Activated T-cell treated with anti-CD3 and anti-CD28 coated beads for 48 hours (primary cell): ENCODE measurements at places on chromosomes 2 and 18.

DNA sequence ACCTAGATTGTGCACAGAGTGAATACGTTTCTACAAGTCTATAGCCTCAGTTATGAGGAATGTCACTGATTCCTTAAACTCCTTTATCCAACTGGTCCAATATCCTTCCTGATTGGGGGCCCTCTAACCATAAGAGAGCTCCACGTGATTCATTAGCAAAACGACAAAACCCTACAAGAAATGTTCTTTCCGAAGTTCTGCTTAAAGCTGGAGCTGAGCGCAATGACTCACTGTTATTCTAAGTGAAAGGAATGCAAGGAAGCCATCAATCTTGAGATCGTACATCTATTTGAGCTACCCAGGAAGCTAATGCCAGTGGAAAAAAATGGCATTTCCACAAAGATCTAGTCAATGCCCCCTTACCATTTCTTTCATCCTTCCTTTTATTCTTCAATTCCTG, 354.9 kb upstream of the CDH20 start:
- no peak for DNase-seq

GRCh38 chr18:56461151-56461550, 177.2 kb downstream of the TXNL1 start:
- no peak for DNase-seq

GRCh38 chr2:24745825-24746224, 47.4 kb downstream of the PTRHD1 start:
- no peak for DNase-seq

DNA sequence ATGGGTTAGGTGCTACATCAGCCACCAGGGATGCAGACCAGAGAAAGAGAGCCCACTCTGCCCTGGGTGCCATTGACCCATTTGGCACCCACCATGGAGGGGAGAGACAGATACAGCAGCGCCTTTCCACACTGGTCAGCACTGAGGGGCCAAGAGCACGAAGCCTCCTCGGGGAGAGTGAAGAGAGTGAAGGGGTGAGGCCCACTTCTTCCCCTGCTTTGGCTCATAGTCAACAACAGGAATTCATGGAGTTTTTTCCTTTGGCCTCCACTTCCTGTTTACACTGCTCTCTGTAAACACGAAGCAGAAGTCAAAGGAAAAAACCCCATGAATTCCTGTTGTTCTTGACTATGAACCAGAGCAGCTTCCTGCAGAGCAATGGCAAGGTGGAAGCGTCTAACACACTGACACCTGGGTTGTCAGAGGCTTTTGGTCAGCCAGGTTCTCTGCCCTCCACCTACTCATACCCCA, 80.0 kb downstream of the CCDC93 start:
- no peak for DNase-seq

GRCh38 chr2:233832869-233833311, 21.4 kb downstream of the HJURP start:
- DNase-seq, result no peak

DNA sequence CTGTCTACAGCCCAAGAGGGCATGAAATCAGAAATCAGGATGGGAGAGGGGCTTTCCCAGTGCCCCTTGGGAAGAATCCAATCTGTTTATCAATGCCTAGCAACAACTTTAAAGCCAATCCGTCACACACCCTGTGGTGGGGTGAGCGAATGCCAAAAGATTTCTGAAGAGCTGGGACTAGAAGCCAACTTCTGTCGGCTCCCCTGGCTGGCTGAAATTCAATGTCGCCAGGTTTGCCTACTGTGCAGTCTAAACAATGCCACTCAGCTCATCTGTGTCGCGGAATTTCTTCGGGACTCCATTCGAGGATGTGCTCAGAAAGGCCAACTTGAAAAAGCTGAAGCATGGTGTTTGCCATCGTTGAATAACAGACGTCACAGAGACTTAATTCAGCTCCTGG, 31.5 kb upstream of the NCKAP5 start:
- no peak for DNase-seq

DNA sequence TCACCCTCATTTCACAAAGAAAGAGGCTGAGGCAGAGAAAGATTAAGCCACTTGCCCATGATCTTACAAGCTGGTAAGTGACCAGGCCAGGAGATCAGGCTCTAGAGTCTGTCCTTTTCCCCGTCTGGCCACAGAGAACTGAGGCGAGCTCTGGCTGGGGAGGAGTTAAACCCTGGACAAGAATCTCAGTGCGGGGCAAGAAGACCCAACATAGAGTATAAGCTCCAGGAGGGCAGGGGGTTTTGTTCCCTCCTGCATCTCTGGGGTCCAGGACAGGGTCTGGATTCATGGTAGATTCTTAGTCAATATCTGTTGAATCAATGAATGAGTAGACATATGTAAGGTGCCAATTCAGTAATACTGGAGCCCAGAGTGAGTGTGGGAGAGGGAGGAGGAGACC, 12.9 kb upstream of the INPP5D start:
- no peak for DNase-seq

- no peak for DNase-seq
Observed at GRCh38 chr18:41753826-41754225, 201.2 kb upstream of the PIK3C3 start.

DNA sequence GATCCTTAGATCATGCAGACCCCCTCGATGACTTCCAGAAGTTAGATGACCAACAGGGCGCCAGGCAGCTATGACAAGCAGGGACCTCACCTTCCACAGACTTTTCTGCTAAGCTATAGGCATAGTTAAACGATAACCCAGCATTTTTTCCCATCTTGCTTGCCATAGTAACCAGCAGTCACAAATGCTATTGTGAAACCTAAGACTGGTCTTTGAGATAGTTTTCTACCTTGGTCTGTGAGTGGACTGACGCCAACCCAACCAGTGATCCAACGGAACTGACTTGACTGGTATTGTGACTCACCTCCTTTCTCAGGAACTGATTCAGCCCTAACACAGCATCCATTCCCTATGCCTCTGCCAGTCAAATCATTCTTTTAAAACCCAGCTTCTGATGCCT, 361.2 kb downstream of the LRRTM4 start:
- DNase-seq, result no peak
